ENCODE measurements at places on chromosomes 6 and 20.

DNA sequence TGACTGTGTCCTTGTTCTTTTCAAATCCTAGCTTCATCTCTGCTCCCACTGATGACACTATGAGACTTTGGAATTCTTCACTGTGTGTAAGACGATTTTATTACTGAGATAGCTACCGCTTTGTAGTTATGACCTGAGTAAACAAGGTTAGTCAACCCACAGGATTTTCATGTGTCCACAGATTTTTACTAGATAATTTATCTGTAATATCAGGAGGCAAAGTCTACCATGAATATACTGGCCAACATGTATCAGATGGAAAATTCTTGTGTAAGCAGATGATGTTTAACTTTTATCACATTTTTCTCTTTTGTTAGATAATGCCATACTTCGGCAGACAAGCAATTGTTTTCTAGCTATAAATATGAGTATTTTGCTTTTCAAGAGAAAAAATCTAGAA is 119.8 kb downstream of the SGK1 start:
- peak; percentile 60 for DNase-seq

- no peak for DNase-seq
Observed at GRCh38 chr20:25280574-25281535, 33.0 kb downstream of the PYGB start.

DNA sequence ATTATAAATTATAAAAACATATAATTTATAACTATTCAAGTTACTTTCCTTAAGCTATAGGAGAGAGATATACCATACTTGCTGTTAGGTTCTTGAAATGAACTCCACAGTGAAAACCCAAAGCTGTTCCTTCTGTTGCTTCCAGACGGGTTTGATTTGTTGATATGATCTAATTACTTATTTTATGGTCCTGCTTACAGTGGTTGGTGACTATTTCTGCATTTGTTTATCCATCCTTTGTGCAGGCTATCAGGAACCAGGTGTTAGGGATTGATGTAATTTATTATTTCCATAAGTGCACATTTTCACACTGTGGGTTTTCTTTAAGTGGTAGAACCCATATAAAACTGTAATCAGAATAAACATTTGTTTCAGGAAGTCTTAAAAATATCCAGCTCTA is 167.1 kb downstream of the KIF6 start:
- no peak for DNase-seq

GRCh38 chr20:20312562-20312961 is 55.3 kb upstream of the INSM1 start:
- DNase-seq, result no peak

DNA sequence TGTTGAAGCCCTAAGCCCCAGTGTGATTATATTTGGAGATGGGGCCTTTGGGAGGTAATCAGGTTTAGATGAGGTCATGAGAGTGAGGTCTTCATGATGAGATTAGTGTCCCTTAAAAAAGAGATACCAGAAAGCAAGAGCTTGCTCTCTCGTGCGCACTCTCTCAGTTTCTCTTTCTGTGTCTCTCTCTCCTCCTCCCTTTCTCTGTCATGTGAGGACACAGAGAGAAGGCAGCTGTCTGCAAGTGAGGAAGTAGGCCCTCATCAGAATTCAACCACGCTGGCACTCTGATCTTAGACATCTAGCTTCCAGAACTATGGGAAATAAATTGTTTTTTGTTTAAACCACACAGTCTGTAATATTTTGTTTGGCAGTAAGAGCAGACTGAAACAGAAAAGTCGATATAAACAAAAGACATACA is 180.5 kb downstream of the IBTK start:
- no peak for DNase-seq

DNA sequence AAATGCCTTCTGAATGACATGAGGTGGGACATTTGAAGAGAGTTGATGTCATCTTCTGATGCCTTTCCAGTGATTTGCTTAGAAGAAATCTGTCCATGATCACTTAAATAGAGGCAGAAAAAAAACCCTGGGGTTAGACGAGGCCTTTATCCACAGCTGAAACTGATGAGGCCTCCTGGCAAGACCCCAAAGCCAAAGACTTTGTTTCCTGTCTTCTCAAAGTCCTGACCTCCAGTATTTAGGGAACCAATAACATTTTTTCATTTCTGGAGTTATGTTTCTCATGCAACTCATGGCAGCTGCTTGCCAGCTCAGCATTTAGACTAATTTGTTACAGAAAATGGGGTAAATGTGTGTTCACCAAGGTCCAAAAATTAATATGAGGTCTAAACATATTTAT is 248.0 kb upstream of the PRDM1 start:
- no peak for DNase-seq

DNA sequence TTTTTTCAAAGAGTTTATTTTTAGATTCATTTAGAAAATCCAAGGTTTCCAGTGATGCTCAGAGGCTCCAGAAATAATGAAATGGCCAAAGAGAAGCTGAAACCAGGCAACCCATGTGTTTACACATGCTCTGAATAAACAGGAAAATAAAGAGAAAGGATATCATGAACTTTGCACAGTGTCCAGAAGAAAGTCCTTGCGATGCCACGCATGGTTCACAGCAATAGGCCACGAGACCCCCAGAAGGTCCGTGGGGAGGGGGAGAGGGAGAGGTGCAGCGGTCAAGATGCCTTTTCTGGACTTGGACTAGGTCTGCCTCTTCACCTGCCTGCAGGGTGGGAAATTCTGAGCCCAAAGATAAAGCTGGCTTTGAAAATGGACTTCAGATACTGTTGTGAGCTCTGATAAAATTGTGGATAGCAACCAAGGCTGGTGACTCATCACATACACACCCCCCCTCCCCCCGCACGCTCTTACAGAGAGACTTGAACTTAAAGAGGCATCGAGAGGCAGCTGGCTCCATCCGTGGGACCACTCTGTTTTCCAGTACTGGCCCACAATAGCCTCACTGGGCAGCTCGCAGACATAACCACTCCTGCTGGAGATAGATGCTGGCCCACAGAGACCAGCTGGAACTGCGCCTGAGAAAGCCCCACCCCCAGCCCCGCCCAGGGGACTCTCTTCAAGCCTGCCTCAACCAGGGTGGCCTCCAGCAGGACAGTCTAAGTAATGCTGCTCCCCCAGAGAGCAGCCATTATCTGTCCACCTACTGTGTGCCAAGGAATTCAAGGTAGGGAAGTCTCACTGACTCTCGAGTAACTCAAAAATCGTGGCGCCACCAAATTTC is 21.2 kb upstream of the NFATC2 start:
- DNase-seq, result peak; percentile 84

DNA sequence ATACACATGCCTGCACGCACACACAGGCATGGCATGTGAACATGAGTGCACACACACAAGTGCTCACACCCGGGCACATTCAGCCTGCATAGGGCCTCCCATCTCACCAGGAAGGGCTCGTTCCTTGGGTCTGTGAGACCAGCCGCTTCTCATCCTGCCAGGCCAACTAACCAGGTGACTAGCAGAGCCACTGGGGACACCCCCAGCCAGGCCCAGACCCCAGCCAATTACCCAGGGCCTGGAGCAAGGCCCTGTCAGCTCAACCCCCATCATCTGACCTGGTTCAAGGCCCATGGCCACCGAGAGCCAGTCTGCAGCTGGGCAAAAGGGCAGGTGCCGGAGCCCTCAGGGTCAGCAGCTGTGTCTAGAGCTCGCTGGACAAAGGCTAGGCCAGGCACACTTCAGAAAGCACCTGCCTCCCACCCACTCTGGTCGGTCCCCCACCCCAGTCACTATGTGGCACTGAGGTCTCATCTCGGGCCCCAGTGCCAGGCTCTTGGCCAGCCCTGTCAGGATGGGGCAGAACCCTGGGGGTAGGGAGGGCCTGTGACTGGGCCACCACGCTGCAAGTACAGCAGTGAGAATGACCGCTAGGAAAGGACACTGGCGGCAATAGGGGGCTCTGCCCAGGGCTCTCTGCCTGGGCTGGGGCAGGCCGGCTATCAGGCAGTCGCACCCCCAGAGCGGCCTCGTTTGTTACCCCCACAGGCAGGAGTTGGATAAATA is 26.8 kb upstream of the MRGBP start:
- no peak for DNase-seq

DNA sequence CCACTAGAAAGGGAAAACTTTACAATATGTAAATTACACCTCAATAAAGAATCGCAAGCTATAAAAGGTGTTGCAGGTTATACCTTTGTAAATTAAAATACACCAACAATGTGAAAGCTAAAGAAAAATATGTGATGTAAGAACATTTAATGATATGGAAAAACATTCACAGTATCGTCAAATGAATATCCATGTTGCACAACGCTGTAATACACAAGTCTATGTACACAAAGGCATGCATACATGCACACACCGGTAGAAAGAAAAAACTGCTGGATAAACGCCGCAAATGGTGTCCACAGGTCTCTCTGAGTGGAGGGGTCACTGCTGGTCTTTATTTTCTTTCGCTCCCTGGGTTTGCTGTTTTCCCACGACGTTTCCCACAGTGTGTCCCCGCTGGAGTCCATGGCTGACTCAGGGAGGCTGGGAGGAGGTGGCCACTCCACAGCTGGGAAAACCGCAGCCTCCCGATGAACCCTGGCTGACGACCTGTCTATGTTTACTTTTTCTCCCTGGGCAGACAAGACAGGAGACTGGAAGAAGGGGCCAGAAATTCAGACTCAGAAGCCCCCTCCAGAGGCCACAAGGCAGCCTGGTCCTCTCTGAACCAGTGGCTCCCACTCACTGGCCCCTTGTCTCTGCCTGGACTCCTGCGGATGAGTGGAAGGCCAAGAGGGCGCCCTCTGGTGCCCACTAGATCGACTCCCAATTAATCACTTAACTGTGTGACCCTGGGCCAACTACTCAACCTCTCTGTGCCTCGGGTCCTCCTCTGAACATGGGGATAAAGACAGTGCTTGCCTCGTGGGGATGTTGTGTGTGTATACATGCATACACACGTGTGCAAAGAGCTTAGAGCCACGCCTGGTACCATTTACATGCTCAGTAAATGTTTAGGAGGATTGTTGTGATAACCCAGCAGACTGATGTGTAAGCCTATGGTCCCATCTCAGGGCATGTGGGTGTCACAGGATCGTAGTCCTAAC is 12.8 kb upstream of the BPI start:
- DNase-seq, result no peak

- DNase-seq, result no peak
Observed at GRCh38 chr6:162468326-162468725, 259.2 kb downstream of the PRKN start.

GRCh38 chr6:160137130-160137988 is 15.7 kb downstream of the SLC22A1 start:
- DNase-seq, result no peak

DNA sequence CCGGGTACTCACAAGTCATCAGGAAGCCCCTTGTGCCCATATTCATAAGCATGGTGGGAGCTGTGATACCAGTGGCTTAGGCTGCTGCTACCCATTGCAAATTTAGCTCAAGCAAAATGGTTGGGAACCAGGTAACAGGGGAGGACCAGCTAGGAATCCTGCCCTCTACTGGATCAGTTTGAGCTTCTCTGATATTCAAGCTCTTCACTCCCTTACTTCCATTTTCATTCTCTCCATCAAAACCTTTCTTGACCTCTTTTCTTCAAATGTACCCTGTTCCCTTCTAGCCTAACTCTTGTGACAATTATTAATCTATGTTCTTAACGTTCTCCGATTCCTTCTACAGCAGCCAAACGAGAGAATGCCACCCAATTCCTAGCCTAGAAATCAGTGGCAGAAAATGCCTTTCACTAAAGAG is 9.7 kb downstream of the NOL7 start:
- DNase-seq, result peak; percentile 28

DNA sequence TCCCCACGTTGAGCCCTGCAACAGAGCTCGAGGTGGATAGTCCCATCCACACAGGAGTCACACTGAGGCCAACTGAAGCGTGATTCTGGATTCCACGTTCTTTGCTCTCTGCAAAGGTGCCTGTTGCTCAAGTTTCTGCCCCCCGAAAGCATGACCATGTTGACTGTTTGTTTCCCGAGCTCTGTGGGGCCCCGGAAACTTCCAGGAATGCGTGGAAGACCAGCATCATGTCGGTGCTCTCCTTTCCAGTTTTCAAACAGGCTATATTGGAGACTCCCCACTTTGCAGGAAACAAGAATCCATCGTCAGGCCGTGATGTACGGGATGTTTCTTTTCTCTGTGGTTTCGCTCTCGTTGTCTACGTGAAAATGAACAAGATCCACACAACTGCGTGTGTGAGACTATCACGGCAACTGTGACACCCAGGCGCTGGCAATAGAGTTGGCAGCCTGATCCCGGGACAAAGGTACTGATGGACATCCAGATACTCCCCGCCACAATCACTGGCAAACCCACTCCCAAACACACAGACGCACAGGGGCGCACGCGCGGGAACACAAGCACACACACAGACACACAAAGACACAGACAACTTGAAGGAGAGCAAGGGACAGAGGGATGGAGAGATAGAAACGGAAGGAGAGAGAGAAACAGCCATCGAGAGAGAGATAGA is 444.6 kb upstream of the DEFB115 start:
- no peak for DNase-seq

GRCh38 chr6:161199850-161200249 is 74.0 kb downstream of the AGPAT4 start:
- no peak for DNase-seq

DNA sequence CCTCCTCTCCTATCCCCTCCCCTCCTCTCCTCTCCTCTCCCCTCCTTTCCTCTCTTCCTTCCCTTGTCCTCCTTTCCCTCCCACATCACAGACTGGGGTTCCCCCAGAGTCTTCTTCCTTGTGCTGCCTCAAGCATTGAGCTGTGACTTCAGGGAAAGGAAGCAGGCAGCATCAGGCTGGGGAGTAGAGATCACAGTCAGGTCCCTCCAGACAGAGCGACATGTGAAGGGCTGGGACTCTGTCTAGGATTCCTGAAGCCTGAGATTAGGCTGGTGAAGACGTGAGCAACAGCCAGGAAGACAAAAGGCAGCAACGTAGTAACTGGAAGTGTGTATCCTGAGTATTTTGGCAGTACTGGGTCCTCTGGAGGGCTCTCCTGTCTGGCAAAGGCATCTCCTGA is 265.4 kb upstream of the SUPT3H start:
- no peak for DNase-seq

DNA sequence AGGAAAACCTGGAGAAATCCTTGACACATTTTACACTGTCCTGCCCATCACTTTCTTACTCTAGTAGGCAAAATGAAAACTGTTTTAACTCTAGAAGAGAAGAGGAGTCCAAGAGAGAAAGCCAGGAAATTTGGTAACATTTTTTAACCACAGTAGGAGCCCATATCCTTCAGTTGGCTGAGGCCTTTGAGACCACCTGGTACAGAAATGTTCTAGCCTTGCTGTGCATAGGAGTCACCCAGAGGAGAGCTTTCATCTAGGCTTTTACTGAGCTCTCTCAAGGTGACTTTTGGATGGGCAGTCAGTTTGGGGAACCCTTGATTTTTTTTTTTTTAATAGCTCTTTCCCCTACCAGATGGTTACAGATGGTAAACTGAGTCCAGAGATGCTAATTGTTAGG is 25.0 kb downstream of the LRRN4 start:
- no peak for DNase-seq

DNA sequence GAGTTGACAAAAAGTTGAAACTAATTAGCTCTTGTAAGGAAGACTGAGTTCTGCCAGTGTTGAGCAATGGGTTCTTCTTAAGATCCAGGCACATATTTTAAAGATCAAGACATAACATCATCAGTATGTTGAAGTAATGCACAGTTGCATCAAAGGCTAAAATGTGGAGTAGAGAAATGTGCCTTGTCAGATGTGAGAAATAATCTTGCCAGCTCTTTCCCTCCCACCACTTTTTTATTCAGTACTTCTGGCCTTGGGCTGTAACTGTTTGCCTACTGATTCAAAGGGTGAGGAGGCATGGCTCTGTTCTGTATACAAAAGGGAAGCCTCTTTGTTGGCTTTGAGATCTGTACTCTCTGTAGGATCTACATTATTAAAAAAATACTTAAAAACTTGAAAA is 13.1 kb downstream of the PKIB start:
- DNase-seq, result no peak

Measured in HFFc6 (cell line).